HT-29 (cell line): ENCODE measurements at places on chromosomes 11 and 22. TPM values are rescaled to one million over a fixed set of nuclear protein-coding genes. Genes with fewer than 3 reads are reported as not detected.

DNA sequence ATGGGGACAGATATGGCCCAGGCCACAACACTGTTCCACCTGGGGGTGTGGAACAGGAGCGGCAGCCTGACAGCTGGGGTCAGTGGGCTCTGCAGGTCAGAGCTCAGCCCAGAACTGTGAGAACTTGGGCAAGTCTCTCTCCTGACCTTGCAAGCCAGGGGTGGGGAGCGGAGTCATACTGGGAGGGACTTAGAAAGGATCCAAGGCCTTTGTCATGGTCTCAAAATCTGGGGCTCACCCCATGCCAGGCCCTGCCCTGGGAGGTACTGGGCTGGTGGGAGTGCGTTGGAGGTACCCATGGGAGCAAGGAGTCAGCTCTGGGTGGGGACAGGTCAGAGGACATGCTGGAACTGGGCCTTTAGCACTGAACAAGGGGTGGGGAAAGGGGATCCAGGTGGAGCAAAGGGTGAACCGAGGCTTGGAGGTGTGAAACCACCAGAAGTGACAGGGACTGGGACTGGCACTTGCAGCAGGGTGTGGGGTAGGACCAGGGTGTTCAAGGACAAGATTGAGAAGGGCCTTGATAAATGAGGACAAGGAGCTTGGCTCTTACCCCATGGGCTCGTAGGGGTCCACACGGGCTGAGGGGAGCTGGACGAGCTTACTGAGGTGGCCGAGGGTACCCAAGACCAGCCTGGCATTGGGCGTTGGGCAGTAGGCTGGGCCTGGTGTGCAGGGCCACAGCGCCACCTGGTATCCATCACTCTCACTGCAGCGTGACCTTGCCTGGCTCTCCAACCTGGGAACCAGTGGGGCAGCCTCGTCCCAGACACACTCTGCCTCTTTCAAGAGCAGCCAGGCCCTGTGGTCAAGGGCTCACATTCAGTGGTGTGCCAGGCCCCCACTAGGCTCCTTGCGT is 7.4 kb upstream of the PMM1 start:
- peak; percentile 76 for DNase-seq

DNA sequence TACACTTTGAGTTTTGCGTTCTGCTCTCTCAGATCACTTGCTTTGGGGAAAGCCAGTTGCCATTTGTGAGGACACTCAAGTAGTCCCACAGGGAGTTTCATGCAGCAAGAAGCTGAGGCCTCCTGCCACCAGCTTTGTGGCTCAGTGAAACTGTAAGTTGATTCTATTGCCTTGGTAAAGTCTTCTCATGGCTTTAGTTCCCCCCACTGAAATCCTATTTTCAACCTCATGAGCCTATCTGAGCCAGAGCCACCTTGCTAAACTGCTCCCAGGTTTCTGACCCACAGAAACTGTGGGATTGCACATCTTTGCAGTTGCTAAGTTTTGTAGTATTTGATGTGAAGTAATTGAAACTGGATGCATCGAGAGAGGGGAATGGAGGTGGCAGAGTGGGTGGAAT is 85.4 kb upstream of the TOP3B start:
- DNase-seq = no peak

GRCh38 chr11:1659506-1659905 is 29.9 kb downstream of the KRTAP5-5 start:
- no peak for DNase-seq

DNA sequence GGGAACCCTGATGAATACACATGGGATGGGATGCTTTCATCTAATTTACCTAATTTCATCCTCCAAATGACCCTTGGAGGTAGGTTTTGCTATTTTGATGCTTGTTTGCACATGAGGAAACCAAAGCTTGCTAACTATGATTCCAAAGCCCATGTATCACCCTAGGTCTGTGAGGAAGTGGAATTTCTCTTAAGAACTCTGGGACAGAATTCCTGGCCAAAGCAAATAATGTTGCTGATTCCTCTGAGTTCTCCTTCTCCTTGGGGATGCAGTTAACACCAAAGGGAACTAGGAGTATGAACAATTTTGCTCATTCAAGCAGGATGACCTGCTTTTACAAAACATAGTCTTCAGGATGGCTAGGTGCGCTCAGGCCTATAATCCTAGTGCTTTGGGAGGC is 80.0 kb downstream of the KCNC1 start:
- DNase-seq = no peak

DNA sequence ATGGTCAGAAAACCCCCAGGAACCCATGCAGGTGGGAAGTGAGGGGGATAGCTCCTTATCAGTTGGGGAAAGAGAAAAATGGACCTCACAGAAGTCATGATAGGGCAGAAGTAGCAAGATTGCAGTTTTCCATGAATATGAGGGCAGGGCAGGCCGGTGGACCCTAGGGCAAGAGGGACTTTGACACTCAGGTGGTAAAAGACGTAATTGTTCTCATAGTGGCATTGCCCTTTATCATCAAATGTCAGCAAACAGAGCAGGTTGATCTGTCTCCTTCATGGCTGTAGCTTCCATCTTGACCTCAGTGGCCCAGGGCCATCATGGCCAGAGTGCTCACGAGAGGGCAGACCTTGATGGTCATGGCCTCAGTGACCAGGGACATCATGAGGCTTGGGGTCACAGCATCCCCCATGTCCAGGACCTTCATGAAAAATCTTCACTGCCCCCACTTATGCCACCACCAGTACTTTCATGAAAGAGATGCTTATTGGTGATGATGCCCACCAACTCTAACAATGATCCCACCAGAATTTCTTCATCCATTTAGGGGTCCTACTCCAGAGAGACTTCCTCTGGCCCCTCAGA is 127.1 kb downstream of the SNX19 start:
- DNase-seq = no peak

Gene PRAME
- total RNA-seq = not detected in 2 replicates

Gene EIF3M
- total RNA-seq = 305 and 325 TPM in 2 replicates

DNA sequence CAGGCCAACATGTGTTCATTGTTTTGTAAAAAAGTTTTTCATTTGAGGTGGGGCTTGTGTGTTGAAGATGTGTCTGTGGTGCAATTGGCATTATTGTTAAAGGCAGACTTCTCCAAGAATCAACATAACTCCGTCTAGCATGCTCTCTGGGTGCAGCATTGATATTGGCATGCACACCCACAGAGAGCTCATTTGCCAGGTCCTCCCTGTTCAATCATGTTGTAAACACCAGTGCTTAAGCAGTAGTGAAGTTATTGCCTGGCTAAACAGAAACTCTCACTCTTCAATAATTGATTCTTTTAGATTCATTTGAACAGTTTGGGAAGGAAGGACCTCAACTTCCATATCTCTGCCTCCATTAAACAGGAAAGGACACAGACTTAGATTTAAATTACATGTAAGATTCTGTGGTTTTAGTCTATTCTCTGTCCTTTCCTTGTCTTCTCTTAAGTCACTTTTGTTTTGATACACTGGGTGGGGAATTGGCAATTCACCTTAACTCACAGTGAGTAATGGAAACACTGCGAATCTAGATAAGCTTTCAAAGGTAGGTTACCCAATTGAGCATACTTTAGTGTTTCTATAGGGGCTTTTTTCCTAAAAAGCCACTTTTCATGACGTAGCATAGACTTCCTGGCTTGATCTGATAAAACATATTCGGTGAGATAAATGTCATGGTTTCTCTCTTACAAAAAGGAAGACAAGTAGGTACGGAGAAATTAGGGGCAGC is 30.8 kb upstream of the EXPH5 start:
- DNase-seq = no peak

- DNase-seq = peak; percentile 25
Measured at GRCh38 chr11:65414776-65415498, 7.7 kb upstream of the NEAT1 start.

- DNase-seq = no peak
Measured at GRCh38 chr22:29315286-29316140, at the start of gene RASL10A. TSS of gene RASL10A (minus strand) at chr22:29315697. CDS start at chr22:29315246, 451 bp downstream.

GRCh38 chr11:109019342-109019936 is 354.6 kb downstream of the DDX10 start:
- no peak for DNase-seq

GRCh38 chr11:32118025-32118974 is 27.4 kb downstream of the RCN1 start:
- no peak for DNase-seq

GRCh38 chr22:49963647-49964026 is 3.1 kb downstream of the PIM3 start:
- DNase-seq = no peak

- DNase-seq = no peak
Measured at GRCh38 chr11:112644410-112645131, 316.6 kb upstream of the NCAM1 start.

GRCh38 chr22:27790376-27791158 is 11.0 kb downstream of the MN1 start:
- DNase-seq = no peak

Gene SAA1
- total RNA-seq = not detected in 2 replicates

Gene TPBGL
- not detected in 2 replicates for total RNA-seq

Gene HBB
- not detected in 2 replicates for total RNA-seq

Gene OR56A4
- not detected in 2 replicates for total RNA-seq

GRCh38 chr22:22478470-22478869 is 30.1 kb downstream of the ZNF280B start:
- DNase-seq = no peak
